ENCODE measurements at places on chromosomes 16 and 17.

DNA sequence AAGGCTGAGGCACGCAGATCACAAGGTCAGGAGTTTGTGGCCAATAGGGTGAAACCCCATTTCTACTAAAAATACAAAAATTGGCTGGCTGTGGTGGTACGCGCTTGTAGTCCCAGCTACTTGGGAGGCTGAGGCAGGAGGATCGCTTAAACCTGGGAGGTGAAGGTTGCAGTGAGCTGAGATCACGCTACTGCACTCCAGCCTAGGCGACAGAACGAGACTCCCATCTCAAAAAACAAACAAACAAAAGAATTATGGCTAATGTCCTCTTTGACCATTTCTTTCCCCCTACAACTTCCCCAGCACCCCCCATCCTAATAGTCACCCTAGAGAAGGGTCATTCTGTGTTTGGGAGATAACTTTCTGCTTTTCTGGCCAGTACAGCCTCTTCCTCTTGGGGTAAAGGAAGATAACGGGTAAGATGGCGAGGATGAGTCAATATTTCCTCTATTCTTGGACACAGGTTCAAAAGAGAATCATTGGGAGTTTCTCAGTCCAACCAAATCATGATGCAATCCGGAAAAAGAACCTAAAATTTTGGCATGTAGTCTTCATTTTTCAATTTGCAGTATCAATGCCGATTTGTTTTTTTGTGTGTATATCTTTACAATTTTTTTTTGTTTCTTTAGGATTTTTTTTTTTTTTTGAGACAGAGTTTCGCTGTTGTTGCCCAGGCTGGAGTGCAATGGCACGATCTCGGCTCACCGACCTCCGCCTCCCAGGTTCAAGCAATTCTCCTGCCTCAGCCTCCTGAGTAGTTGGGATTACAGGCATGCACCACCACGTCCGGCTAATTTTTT lies 107.6 kb upstream of the MED13 start:
- no peak for DNase-seq

- no peak for DNase-seq
Observed at GRCh38 chr16:54288030-54288834, 1.6 kb upstream of the IRX3 start.

- DNase-seq = no peak
Observed at GRCh38 chr16:89020925-89021595, 44.1 kb upstream of the CBFA2T3 start.

GRCh38 chr16:114327-114726 lies 24.1 kb downstream of the NPRL3 start:
- DNase-seq = no peak

GRCh38 chr16:50847166-50847565 lies 105.3 kb downstream of the CYLD start:
- DNase-seq = no peak

DNA sequence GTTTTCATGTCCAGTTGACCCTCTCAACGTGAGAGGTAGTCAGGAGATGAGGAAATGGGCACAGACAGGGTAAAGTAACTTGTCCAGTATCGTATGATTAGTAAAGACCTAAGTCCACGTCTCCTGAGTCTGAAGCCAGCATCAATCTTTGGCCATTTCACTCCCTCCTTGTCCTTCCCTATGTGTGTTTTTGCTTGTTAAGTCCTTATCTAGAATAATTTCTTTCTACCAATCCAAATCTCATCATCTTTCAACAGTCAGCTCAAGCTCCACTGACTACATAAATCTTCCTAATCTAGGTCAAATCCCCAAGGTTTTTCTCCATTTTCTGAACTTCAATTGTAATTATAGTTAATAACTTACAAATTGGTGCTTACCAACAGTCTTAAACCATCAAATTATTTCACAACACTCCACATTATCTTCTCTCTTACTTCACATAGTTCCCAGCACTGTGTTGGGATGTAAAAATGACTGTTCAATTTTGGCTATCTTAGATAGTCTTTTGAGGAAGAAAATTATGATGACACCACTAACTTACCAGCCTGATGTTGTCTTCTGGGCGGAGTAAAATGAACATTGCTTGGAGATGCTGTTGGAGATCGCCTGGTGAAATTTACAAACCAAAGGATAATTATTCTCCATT lies 72.3 kb upstream of the CORO6 start:
- DNase-seq = no peak

- DNase-seq = no peak
Observed at GRCh38 chr17:903691-904481, 75.7 kb downstream of the NXN start.

DNA sequence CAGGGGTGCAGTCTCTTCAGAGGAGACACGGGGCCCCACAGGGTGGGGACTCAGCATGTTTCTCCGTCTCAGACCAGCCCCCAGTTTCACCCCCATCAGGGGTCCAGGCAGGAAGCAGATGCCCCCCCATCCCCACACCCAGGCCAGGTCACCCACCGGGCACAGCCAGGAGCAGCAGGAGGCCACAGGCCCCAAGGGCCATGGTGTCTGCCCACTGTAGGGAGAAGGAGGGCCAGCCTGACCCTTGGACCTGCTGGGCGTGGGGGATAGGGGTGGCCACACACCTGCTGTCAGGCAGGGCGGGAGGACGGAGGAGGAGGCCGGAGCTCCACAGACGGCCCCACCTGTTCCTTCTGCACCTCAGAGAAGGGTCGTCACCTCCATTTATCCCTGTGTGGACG lies at the start of gene TPSG1:
Gene TPSG1, minus strand, starts transcription at position 218 of the 401 bp plus-strand sequence. Its CDS starts 16 bp downstream, at position 202.
- no peak for DNase-seq

DNA sequence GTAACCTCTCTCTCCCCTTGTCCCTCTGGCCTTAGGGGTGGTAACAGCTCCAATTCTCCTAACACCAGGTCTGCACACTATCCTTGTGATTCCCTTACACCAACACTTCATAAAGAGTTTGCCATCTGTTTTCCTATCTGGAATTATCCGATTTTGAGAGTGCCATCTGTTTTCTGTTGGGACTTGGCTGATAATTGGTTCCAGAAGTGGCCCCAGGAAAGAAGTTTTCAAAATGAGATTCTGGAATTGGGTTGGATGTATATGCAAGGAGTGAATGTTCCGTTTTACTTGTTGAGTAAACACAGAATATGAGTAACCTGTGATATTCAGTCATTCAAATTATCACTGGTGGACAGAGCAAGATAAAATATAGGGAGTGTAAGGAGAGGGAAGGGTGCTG lies 134.1 kb upstream of the HS3ST3A1 start:
- no peak for DNase-seq

- DNase-seq = no peak
Observed at GRCh38 chr17:78828470-78829185, 12.0 kb downstream of the USP36 start.

GRCh38 chr17:64106918-64107317 lies 23.0 kb downstream of the ERN1 start:
- no peak for DNase-seq

- no peak for DNase-seq
Observed at GRCh38 chr17:17888371-17888770, 51.6 kb upstream of the SREBF1 start.

GRCh38 chr17:39979893-39980350 lies 685 bp upstream of the PSMD3 start:
- DNase-seq = no peak

GRCh38 chr17:80425835-80426426 lies 11.0 kb downstream of the ENDOV start:
- no peak for DNase-seq

DNA sequence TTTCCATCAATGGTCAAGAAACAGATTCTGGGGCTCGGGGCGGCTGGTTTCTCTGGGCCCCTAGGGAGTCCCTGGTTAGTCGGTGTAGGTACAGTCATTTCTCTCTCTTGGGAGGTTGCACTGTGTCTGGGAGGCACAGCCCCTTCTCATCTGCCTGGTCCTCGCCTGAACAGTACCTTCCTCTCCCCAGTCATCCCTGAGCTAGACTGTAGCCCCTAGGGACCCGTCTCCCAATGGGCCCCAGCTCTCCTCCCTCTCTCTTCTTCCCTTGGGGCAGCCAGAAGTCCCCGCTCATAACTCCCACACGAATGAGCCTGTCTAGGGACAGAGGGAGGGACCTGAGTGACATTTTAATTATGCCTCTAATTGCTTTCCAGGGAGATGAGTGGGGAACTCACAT lies 20.2 kb upstream of the CPSF4L start:
- DNase-seq = no peak

DNA sequence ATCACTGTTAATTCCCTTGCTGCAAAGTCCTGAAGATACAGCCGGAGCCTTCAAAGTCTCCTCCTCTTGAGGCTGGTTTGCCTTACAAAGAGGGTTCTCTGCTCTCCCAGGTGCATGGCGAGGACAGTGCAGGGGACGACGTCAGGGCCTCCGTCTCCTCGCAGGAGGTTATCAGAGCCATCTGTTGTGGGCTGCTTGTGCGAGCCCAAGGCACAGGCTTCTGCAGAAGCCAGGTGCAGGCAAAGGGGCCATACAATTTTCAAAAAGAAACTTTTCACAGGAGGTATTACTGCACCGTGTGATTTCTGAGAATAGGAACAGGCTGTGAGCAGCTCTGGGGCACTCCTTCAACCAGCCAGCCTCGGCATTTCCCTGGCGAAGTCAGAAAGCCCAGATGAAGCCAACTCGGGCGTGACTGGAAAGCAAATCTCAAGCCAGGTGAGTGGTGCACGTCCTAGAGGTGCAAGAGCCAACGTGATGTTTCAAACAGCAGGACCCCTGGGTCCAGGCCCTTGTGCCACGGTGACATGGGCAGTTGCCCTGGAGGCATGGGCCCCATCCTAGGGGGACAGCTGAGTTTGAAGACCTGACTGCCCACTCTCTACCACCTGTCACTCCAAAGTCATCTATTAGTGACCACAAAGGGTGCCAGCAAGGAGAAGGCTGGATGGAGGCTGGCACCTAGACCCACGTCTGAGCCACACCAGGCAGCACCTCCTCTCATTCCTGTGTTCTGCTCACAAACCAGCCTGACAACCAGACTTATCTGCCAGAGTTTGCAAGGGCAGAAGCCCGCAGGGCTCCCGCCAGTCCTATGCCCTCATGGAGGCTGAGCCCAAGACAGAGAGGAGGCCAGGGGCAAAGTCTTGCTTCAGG lies 68.6 kb downstream of the SMPD3 start:
- DNase-seq = no peak

DNA sequence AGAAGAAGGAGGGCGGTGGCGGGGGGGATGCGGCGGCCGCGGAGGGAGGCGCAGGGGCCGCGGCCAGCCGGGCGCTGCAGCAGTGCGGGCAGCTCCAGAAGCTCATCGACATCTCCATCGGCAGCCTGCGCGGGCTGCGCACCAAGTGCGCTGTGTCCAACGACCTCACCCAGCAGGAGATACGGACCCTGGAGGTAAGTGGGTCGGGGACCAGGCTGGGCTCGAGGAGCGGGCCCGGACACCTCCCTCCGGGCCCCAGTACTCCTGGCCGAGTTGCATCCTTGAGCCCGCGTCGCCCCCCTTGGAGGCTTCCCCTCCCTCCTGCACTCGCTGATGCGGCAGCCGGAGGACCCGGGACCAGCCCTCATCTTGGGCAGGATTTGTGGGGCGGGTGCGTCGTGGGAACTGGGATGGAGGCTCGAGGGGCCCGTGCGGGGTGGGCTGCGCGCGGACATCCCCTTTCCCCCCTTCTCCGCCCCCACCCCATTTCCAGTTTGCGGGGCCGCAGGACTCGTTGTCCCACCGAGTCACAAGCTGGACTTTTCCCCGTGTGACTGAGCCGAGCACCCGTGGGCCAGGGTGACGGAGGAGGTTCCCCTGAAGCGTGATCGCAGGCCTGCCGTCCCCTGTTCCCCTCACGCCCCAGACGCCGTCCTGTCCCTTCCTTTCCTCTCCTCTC lies 572 bp downstream of the KSR1 start:
- no peak for DNase-seq

DNA sequence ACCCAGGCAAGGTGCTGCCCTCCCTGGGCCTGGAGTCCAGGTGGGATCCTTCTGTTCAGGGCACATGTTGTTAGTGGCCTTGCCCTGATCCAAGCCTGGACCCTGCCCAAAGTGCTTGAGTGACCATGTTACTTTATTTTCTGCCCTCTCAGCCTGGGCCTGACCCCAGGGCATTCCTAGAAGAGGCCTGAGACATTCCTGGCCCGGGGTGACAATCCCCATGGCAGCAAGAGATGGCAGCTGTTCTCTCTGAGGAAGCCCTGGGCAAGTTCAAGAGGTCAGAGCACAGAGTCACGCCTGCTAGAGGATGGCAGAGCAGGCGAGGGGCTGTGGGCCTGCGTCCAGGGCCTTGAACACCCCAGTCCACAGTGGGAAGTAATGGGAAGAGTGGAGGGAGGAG lies 5.0 kb downstream of the CDH16 start:
- no peak for DNase-seq

- no peak for DNase-seq
Observed at GRCh38 chr16:85536411-85537330, 76.5 kb upstream of the GSE1 start.

GRCh38 chr16:11316331-11317015 lies 28.8 kb upstream of the RMI2 start:
- DNase-seq = no peak

- DNase-seq = no peak
Observed at GRCh38 chr17:79657036-79657435, 46.2 kb upstream of the RBFOX3 start.

GRCh38 chr17:7889166-7889955 lies 772 bp downstream of the CHD3 start:
- no peak for DNase-seq

DNA sequence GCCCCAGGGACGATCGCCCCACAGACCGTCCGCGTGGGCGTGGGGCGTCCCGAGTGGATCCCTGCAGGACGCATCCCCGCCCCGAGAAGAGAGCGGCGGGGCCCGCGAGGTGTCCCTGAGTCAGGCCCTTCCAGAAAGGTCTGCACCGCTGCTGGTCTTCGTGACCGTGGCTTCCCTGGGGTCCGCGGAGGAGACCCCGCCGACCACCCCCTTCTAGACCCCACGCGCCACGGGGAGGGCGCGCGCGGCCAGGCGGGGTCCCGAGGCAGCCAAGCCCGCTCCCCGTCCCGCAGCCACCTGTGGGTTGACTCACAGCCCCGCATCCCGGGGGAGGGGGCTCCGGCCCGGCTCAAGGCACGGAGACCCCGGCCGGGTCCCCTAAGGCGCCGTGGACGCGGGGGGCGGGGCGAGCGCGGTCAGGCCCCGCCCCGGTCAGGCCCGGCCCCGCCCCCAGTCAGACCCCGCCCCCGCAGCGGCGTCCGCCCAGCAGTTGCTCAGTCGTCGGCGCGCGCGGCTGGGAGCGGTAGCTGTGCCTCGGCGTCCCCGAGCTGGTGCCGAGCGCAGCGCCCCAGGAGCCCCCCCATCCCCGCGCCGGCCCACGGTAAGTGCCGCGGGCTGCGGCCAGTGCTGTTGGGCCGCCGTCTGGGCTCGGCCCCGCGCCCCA lies at the start of gene BAIAP3:
Gene BAIAP3, plus strand, starts transcription at position 497 of the 664 bp plus-strand sequence. CDS start 4,905 bp downstream, outside the sequence.
- DNase-seq = no peak

- DNase-seq = no peak
Observed at GRCh38 chr16:84724606-84725309, 25.0 kb downstream of the USP10 start.

DNA sequence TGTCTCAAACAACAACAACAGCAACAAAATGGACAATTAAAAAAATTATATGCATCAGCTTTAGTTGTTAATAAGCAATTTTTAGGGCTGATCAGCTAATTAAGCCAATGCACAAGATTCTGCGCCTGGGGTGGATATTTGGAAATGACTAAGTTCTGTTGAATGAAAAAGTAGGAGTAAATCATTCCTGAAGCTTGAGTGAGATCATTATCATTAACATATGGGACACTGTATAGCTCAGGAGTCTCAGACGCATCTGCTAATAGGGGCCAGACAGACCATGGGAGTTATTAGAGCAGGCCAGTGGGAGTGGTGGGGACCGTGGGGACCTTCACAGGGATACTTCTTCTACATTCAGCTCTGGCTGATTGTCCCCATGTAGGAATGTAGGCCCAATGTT lies 22.8 kb downstream of the IRX5 start:
- DNase-seq = no peak

Data from HS-27A (cell line).